ENCODE measurements at places on chromosomes 12 and 14. TPM values are rescaled to one million over a fixed set of nuclear protein-coding genes. Genes with fewer than 3 reads are reported as not detected.
A peak's percentile ranks its signal among the peaks of the same experiment; 100 is the strongest.

GRCh38 chr14:79251278-79251677 lies 960.0 kb downstream of the DIO2 start:
- DNase-seq, result no peak

DNA sequence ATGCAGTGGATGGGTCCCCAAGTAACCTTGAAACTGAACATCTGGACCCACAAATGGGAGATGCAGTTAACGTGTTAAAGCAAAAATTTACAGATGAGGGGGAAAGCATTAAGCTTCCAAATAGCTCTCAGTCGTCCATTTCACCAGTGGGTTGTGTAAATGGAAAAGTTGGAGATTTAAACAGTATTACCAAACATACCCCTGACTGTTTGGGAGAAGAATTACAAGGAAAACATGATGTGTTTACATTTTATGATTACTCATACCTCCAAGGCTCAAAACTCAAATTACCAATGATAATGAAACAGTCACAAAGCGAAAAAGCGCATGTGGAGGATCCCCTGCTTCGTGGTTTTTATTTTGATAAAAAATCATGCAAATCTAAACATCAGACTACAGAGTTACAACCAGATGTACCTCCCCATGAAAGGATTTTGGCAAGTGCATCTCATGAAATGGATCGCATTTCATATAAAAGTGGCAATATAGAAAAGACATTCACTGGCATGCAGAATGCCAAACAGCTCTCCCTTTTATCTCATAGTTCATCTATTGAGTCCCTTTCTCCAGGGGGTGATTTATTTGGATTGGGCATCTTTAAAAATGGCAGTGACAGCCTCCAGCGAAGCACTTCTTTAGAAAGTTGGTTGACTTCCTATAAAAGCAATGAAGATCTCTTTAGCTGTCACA lies 116.6 kb upstream of the NPAS3 start:
- DNase-seq, result no peak

DNA sequence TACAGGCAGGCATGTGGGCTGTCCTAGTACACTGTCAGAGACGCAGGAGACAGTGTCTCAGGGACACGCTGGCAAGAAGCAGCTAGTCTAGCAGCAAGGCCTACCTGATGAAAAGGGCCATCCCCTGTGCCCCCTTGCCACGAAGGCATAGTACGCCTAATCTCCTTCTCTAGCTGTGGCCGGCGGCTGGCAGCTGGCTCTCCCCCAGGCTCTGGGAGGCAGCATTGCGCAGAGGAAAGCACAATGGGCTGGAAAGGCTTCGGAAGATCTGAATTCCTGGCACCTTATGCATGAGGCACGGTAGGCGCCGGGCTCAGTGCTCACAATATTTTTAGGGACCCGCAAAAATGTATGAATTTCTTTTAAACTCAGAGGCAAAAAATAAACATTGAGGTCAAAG lies 16.0 kb upstream of the PLEKHH1 start:
- DNase-seq, result no peak

DNA sequence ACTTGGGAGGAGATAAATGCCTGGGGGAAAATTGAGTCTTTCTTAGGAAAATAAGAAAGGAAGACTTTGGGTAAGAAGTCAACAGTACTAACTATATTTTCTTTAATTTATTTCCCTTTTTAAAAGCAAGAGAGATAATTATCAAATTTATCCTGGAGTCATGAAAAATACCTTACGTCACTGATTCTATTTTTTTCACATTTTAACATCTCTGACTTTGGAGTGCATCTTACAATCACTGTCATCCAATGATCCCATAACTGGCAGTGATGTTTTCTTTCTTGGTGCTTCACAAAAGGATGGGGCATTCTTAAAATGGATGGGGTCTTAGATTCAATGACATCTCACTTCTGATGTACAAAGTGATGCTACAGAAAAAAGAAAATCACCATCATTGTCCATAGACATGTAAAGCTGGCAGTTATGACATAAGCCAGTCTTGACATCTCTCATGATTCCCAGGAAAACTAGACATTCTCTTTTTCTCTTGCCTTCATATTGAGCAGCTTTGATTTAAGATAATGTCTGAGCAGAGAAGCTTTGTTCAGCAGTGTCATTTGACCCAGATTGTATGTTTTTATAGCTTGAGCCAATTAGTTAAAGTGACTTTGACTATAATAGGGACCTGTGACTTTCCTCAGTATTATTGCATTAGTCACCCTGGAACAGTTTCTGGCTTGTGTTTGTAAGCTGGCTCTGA lies 236.2 kb downstream of the EGLN3 start:
- peak; percentile 58 for DNase-seq

DNA sequence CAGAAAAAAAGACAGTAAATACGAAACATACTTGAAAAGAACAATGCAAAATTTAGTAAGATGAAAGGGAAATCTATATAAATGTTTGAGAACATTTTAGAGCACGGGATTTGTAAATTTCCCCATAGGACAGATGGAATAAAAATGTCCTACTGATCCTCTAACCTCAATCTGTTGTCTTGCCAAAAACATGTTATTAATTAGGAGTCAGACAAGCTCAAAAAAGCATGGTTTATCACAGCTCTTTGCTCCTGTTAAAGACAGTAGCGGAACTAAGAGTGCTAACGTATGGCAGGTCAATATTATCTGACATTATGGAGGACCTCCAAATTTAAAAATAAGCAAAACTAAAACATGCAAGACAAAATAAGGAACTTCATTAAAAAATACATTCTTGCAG lies 12.9 kb downstream of the GMFB start:
- no peak for DNase-seq

- DNase-seq, result peak; percentile 10
Measured at GRCh38 chr12:76820888-76821482, 57.1 kb downstream of the ZDHHC17 start.

DNA sequence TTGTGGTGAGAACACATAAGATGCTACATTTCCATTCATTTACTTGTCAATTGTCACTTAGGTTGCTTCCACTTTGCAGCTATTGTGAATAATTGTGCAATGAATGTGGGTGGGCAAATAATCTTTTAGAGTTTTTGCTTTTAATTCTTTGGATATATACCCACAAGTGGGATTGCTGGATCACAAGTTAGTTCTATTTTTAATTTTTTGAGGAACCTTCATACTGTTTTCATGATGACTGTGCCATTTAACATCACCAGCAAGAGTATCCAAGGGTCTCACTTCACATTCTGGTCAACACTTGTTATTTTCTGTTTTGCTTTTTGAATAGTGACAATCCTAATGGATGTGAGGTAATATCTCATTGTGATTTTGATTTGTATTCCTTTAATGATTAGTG lies 10.5 kb downstream of the CLEC6A start:
- no peak for DNase-seq

DNA sequence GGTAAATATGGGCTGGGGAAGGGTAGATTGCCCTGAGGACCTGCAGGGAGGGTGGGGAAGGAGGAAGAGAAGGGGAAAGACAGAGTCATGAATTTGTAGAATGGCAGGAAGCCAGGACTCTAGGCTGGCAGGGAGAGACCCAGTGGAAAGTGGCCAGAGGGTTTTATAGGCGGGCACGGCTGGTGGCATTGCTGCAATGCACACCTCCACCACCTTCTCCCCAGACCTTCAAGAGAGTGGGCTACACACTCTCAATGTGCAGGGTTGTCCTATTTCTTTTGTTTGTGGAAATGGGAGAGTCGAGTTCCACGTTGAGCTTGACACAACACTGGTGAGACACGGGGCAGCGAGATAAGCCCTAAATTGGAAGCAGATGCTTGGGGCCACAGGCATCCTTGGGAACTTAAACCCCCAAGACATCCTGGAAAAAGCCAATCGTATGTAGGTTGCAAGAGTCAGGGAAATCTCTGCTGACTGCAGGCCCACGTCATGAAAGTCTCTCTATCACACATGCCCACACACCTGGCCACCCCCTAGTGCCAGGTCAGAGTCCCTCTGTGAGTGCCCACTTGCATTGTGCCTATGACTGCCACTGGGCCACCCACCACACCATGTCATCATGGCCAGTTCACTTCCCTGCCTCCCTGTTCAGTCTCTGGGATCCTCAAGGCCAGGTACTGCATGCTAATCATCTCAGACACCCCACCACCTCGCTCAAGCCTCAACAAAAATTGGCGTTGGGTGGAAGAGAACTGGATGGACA lies 38.0 kb upstream of the BDKRB2 start:
- DNase-seq, result no peak

Gene OR4E2
- not detected for total RNA-seq

Gene PAX9
- total RNA-seq, result not detected

Gene PMCH
- not detected for total RNA-seq

Gene TMTC1
- total RNA-seq, result 6.3 TPM

Data from dermis microvascular lymphatic vessel endothelial cell (primary cell).